ENCODE measurements at places on chromosomes 7 and 10. TPM values are rescaled to one million over a fixed set of nuclear protein-coding genes. Genes with fewer than 3 reads are reported as not detected.
A peak's percentile ranks its signal among the peaks of the same experiment; 100 is the strongest.

Gene PRKCQ
- 16.3 TPM for polyA plus RNA-seq

GRCh38 chr10:1324903-1325302 is 268.7 kb downstream of the WDR37 start:
- DNase-seq, result peak; percentile 4

Gene ELMO1
- polyA plus RNA-seq, result 24.5 TPM

DNA sequence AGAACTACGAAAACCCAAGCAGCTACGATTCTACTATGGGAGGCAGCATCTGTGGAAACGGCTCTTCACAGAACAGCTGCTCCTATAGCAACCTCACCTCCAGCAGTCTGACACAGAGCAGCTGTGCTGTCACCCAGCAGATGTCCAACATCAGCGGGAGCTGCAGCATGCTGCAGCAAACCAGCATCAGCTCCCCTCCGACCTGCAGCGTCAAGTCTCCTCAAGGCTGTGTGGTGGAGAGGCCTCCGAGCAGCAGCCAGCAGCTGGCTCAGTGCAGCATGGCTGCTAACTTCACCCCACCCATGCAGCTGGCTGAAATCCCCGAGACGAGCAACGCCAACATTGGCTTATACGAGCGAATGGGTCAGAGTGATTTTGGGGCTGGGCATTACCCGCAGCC is 81.6 kb upstream of the SAMD8 start:
- DNase-seq, result no peak

Data from forelimb muscle (tissue), 1 donor.